T-helper 17 cell (primary cell): ENCODE measurements at places on chromosomes 6 and 20. TPM values are rescaled to one million over a fixed set of nuclear protein-coding genes. Genes with fewer than 3 reads are reported as not detected.

The CASS4 gene
- total RNA-seq: 7.1 TPM

The RGS17 gene
- total RNA-seq: not detected

The ELOVL4 gene
- 5.1 TPM for total RNA-seq

The OR2H1 gene
- not detected for total RNA-seq

DNA sequence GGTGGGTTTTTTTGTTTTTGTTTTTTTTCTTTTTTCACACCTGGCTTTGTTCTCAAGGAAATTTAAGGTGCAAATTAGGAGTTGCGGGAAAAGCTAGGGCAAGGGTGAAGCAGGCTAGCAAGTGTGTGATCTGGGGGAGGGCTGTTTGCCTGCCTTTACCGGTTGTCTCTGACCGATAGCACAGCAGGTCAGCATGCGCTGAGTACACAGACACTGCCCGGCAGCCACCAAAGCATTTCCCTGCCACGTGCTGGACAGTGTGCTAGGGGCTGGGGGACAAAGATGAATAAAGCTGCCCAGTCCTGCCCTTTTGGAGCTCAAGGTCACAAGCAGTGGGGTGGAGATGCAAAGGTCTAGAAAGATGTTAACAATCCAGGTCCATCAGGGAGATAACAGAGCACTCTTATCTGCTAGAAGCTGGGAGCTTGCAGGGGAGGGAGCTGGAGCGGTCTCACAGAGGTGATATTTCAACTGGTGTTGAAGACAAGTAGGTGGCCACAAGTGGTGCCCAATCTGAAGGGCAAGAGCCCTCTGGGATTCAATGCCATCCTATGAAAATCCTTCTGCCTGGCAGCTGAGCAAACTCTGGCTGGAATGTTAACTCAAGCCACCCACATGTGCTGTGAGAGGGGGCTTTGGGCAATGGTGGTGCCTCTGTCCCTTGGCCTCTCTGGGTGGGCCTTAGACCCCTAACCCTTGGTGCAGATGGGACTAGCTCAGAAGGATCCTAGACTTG is 24.5 kb downstream of the TTBK1 start:
- peak overlapping the region; percentile 12 for H3K4me3 ChIP-seq
- H3K4me1 ChIP-seq: peaks cover 16% of the 10 kb centered on the region
- no peak overlapping the region for H3K27ac ChIP-seq
- peaks cover 5% of the 10 kb centered on the region for H3K27me3 ChIP-seq
- DNase-seq: no peak
- no peaks in the 10 kb centered on the region for H3K36me3 ChIP-seq

DNA sequence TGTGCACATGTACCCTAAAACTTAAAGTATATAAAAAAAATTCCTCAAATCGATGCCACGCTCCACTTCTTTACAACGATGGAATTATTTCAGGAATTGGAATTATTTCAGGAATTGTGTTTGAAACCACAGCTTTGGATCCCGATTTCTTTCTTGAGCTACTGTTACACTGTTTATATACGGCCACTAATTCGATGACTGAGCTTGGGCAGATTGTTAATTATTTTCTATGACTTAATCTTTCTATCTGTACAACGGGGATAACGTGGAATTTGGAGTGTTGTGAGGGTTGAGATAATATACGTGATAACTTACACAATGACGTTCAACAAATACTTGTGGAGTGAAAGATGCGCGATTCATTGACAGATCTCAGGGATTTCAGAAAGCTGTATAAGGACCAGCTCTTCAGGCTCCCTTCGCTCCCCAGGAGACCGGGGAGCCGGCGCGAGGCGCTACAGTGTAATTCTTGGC is 171.3 kb downstream of the SLC16A10 start:
- peaks cover 15% of the 10 kb centered on the region for H3K27me3 ChIP-seq
- H3K4me3 ChIP-seq: peak overlapping the region; percentile 86
- peaks cover 4% of the 10 kb centered on the region for H3K36me3 ChIP-seq
- peak overlapping the region; percentile 93 for H3K27ac ChIP-seq
- peaks cover 15% of the 10 kb centered on the region for H3K4me1 ChIP-seq
- DNase-seq: no peak

DNA sequence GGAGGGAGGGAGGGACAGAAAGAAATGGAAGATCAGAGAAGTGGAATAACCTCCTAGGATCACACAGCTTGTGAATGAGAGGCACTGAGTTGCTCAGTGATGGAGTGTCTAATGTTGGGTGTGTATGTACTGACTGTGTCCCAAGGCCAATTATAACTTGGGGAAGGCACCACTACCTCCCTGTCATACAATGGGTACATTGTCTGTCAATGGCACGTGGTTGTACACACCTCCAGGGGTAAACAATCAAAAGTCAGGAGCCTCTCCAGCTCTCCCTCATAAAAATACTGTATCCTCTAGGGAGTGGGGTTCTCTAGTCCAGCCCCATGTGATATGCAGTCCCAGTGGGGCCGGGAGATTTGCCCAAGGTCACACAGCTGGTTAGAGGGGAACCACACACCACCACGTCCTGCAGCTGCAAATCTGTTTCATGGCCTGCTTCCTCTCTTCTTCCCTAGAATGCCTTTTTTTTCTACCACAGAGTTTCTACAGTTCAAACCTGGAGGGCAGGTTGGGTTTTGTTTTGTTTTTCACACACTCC is 112.5 kb downstream of the SNX5 start:
- peaks cover 16% of the 10 kb centered on the region for H3K27me3 ChIP-seq
- H3K4me1 ChIP-seq: peaks cover 33% of the 10 kb centered on the region
- no peaks in the 10 kb centered on the region for H3K36me3 ChIP-seq
- no peak for DNase-seq
- H3K4me3 ChIP-seq: no peak overlapping the region
